Frontal cortex (tissue), 4 donors: ENCODE measurements at places on chromosomes 12 and 14.

GRCh38 chr12:89461190-89461589 lies 63.4 kb downstream of the GALNT4 start:
- no peak for DNase-seq

- no peak for DNase-seq
Measured at GRCh38 chr12:126147321-126147720, 1082.1 kb downstream of the AACS start.

GRCh38 chr12:57726884-57727757 lies 11.4 kb downstream of the AGAP2 start:
- peak; percentile 31 for DNase-seq

GRCh38 chr14:105067140-105067968 lies 2.1 kb upstream of the GPR132 start:
- DNase-seq: no peak

DNA sequence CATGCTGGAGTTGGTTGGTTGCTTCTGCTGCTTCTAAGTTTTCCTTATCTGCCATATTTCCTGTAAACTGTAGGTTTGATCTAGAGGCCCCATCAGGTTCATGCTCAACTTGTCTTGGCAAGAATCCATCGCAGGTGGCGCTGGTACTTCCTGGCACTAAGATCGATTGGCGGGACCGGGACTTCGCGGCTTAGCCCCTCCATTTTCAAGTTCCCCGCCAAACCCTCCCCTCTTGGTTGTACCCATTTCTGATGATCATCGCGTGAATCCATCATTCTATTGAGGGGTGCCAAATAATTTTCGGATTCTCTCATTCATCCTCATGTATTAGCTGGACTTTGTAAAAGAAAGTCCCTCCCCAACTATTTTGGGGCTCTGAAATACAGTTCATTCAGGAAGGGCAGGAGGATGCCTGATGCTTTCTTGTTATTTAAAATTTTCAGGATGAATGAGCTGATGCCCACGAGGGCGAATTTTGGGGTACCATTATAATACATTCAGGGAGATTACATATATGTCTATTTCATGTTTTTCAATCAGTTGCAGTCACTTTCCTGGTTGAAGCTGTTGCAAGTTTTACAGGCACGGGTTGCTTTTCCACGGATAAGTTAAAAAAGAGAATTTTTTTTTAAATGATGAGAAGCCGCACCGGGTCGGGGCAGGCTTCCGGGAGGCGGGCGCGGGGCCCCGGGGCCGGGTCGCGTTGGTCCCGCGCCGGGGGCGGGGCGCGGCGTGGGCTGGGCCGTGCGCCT lies 395 bp upstream of the BRI3BP start:
- DNase-seq: peak; percentile 82

GRCh38 chr14:96629082-96629481 lies 126.9 kb downstream of the PAPOLA start:
- no peak for DNase-seq

DNA sequence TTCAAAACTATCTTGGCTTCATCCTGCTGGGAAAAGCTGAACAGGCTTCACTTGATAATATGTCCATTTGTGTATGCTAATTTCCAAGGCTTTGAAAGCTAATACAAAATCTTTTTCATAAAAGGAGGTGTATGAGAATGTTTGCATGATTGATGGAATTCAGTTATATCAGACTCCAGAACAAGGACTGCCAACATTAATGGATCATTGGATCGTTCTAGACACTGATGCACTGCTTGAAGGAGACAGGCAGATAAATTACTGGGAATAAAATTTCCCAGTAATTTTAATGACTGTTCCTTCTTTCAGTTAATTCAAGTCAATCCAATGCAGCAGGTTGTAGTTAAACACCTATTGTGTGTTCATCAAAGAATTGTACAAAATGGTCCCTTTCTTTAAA lies 466 bp downstream of the GPRC5D start:
- DNase-seq: no peak

DNA sequence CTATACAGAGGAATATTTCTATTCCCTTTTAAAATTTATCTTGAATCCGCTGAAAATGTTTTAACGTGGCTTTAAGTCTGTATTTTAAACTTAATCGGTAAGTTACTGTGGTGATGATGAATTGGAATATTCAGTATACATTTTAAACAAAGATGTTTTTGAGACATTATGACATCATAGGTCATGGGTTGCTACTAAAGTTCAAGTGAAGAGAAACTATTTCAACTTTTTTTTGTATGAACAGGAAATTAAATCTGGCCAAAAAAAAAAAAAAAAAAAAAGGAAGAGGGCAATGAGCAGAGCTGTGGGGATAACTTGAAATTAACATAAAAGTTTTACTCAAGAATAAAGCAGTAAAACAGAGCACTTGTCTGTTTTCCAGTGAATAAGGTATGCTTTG lies 109.0 kb downstream of the PLEKHA5 start:
- DNase-seq: no peak

DNA sequence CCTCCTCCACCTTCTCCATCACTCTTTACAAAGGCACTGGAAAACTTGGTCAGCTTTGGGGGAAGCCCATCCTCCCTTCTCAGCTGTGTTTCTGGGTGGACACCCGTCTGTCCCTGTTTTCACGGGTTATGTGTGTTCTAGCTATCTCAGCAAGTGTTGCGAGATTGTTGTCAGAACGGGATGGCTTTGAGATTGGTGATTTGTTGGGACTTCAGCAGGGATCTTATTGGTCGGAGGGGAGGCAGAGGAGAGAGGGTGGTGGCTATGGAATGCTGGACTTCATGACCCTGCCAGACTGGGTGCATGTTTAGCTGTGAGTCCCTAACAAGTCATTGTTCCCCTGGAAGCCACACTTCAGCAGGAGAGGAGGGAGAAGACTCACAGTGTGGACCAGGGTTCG lies 2.1 kb downstream of the USP5 start:
- no peak for DNase-seq

DNA sequence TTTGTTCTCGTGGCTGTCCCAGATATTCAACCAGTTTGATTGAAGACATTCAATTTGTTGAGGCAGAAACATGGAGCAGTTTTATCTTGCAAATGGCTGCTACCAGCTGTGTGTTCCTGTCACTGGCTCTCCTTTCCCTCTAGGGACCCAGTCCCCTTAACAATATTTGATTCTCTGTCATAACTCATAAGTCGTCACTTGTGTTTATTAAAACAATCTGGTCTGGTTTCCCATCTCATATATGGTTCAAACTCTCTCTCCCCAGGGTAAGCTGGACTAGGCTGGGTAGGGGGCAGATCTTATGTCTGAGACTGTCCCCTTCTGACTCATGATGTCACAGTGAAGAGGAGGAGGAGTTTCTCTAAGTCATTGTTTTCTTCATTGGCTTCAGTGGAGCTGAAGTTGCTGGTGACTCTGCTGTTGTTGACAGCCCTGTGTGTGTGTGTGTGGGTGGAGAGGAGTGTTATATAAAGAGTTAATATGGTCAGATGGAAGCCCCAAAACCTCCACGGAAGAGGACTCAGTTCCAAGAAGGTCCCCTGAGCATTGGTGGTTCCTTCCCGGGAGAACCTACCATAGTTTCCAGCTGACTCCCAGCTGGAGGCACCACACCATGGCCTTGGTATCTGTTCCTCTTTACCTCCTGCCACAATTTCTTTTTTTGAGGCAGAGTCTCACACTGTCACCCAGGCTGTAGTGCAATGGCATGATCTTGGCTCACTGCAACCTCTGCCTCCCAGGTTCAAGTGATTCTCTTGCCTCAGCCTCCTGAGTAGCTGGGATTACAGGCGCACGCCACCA lies 16.1 kb upstream of the GNG2 start:
- DNase-seq: no peak

GRCh38 chr12:20624718-20625117 lies 70.4 kb upstream of the SLCO1C1 start:
- DNase-seq: no peak

GRCh38 chr14:67579040-67579439 lies 21.0 kb downstream of the PIGH start:
- no peak for DNase-seq

DNA sequence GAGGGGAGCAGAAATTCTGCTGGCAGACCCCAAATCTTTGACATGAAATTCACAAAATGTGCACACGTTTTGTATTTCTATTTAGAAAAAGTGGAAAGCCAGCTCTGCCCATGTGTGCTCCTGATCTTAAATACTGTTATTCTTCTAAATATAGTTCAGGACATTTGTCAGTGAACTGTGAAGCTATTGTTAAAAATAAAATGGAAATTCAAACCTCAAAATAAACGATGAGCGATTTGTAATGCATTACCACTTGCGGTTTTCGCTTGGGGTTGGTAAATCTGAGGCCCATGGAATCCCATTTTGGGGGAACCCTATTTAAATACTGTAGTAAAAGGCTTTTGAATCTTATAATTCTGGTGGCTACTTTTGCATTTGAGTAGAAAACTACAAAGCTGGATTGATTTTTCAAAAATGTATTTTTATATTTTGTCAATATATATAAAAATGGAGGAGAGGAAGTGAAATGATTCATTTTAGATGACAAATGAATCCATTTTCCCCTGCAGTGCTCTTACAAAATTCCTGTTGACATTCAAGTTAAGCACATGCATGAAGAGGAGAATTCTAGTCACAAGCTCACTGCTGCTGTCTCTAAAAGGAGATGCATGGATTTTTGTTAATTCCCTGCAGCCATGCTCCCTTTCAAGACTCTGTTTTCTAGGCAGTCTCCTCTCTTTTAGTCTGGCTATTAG lies 47.1 kb downstream of the FLRT2 start:
- DNase-seq: no peak

DNA sequence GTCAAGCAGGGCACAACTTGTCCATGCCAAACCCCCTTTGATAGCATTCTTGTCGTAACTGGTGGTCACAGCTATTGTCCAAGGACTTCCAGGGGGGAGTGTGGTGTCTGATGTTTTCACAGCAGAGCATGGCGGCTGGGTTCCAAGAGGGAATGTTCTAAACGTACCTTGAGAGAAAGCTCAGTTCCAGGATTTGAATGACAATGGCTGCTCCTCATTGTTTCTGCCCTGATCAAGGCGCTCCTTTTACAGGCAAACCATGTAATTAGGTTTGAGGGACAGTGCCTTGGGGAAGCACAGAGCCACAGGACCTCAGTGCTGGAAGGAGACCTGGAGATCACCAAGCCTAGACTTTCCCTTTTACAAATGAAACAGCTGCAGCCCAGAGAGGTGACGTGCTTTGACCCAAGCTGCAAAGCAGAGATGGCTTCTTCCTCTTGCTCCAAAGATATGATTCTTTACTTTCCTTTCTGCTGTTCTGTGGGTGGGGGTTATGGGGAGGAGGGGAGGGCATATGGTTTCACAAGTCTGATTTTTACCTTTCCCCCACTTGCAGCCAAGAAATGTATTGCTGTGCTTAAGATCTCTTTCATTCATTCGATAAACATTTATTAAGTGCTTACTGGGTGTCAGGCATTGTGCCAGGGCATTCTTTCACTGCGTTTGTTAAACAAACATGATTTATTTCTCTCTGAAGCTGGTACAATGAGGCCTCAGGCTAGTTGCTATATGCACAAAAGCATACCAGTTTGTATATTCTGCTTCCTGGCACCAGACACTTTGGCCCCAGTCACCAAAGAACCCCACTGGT lies 172.8 kb downstream of the KTN1 start:
- no peak for DNase-seq

DNA sequence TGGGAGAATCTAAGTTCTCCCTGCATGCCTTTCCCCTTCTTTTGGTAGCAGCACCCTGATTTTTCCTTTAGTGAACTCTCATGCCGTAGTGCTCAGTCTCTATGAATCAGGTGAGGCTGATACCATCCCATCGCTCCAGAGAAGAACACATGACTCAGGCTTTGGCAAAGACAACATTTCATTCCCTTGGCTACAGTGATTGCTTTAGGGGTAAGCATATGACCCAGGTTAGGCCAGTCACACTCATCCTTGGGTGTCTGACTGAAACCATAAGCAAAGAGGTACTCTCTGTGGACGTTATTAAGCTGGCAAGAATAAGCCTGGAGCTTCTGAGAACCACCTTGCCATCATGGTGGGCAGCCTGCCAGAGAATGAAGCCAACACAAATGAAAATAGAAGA lies 141.8 kb downstream of the MYRFL start:
- DNase-seq: no peak

DNA sequence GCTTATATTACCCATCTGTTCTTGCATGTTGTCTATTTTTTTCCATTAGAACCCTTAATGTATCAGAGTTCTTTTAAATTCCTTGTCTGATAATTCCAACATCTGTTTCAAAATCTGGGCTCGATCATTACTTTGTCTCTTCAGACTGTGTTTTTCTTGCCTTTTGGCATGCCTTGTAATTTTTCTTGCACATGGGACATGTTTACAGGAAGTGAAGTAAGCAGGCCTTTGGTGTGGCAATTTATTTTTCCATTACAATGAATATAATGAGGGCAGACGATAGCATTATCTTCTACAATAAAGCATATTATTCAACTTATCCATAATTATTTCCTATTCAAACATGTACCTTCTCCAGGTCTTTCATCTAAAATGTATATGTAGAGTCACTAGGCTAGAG lies 48.3 kb downstream of the STXBP6 start:
- no peak for DNase-seq

DNA sequence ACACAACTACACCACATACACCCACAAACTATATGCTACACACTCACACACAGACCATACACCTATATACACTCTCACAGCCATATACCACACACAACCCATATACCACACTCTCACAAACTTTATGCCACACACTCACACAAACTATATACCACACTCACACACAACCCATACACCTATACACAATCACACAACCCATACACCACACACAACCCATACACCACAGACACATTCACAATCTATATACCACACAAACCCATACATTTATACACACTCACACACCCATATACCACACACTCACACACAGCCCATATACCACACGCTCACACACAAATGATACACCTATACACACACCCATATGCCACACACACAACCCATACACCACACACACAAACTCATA lies 163.3 kb downstream of the TMEM121 start:
- no peak for DNase-seq

DNA sequence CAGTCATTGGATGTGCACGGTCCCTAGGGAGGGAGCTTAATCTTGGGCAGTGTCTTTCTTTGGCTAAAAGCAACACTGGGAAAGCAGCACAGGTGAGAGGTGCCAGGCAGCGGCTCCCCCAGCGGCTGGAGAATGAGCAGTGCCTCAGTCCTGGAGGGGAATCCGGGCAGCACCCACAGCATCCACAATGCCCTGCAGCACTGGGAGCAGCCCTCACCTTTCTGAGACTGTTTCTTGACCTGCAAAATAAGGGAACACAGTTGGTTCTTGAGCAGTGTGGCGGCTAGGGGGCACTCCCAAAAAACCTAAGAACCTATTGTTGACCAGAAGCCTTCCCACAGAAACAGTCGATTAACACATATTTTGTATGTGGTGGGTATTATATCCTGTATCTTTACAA lies 75.8 kb downstream of the SINHCAF start:
- no peak for DNase-seq

- no peak for DNase-seq
Measured at GRCh38 chr14:59588101-59588500, 11.5 kb upstream of the CCDC175 start.

- DNase-seq: no peak
Measured at GRCh38 chr12:7096979-7097378, 4.7 kb upstream of the C1R start.

DNA sequence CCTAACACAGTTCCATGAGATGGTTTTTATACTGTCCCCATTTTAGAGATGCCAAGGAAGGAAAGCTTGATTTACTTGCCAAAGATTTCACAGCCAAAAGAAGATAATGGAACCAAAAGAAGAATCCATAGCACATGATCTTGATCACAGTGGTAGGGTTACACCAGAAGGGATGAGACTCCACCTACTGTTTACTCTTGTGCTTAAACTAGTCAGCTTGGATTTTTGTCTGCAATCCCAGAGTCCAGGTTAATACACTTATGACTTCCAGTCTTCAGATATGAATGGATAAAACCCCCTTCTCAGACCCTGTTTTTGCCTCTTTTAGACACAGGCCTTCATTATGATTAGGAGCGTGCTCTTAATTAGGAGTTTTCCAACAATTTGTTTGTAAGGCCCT lies 454.2 kb downstream of the AEBP2 start:
- DNase-seq: no peak
